Fibroblast of skin of right biceps (primary cell): ENCODE measurements at places on chromosomes 13 and 19.

DNA sequence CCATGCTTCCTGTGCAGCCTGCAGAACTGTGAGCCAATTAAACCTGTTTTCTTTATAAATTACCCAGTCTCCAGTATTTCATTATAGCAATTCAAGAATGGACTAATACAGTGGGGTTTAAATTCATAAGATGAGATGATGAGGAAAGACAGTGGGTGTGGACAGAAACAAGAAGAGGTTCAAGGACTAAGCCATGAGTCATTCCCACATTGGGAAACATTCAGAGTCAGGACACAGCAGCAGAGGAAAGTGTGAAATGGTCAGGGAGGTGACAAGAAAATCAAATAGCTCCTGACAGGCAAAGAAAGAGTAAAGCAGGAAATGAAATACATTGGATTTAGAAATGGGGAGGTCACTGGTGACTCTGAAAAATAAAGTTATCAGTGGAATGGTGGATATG is 9.1 kb downstream of the ZNF841 start:
- DNase-seq = no peak

DNA sequence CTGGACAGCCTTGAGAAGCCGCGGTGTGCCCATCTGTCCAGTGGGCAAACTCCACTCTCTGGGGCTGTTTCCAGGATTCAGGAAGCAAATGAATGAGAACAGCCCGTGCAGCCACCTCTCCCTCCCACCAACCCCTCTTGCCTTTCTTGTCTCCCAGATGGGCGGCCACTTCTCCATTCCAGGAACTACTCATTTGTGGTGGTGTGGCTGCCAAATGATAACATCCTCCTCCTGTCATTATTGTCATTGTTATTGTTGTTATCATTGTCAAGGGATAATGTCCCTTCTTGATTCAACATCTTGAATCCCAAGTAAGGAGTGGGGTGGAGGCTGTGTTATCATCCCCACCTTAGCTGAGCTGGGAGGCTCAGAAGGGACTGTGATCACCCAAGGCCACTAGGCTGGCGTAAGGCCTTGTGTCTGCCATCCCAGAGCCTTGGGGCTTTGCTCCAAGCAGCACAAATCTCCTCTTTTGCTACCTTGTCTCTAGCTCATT is 1.6 kb downstream of the DNM2 start:
- DNase-seq = no peak

- peak; percentile 17 for DNase-seq
Observed at GRCh38 chr13:31267126-31267784, 67.5 kb downstream of the B3GLCT start.

- peak; percentile 42 for DNase-seq
Observed at GRCh38 chr19:18173054-18173571, 500 bp upstream of the IFI30 start.

DNA sequence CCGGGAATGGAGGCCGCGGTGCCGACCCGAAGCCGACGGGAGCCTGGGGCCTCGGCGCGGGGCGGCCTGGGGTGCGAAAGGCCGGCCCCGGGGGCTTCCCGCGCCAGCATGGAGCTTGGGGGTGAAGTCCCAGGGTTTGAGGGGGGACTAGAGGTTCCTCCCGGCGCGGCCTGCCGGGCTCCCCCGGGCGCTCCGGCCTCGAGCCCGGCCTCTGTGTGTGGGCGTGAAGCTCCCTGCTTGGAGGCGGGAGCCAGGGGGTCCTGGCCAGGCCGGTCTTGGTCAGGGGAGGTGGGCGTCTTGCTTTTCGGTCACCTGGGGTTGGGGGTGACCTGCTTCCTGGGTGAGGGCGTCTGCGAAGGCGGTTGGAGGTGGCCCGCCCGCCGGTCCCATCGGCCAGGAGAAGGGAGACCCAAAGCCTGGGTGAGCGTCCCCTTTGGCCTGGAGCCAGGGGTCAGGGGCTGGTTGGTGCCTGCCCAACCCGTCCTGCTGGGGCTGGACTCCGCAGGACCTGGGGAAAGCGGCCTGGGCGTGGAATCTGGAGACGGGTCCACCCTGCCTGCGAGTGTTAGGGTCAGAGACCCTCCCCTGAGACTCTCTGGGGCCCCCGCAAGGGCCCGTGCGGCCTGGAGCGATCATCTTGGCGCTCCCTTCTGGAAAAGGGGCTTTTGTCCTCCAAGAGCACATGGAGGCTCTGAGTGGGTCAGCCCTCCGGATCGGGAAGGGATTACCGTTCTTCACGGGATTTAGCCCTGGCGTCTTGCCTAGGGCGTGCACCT is 535 bp downstream of the BSG start:
- DNase-seq = peak; percentile 48

DNA sequence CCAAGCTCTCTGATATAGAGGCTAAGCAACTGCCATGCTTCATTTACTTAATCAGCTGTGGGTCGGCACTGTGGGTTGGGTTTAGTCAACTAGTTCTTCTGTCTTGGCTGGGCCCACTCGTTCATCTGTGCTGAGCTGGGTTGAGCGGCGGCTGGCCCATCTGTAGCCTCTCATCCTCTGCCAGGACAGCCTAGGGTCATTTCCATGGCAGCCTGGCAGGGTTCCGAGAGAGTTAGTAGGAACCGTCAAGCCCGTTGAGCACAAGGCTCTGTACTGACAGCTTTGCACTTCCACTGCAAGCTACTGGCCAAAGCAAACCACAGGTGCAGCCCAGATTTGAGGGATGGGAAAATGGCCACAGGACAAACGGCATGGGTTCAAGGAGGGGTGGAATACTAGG is 6.6 kb upstream of the ZNF835 start:
- no peak for DNase-seq

DNA sequence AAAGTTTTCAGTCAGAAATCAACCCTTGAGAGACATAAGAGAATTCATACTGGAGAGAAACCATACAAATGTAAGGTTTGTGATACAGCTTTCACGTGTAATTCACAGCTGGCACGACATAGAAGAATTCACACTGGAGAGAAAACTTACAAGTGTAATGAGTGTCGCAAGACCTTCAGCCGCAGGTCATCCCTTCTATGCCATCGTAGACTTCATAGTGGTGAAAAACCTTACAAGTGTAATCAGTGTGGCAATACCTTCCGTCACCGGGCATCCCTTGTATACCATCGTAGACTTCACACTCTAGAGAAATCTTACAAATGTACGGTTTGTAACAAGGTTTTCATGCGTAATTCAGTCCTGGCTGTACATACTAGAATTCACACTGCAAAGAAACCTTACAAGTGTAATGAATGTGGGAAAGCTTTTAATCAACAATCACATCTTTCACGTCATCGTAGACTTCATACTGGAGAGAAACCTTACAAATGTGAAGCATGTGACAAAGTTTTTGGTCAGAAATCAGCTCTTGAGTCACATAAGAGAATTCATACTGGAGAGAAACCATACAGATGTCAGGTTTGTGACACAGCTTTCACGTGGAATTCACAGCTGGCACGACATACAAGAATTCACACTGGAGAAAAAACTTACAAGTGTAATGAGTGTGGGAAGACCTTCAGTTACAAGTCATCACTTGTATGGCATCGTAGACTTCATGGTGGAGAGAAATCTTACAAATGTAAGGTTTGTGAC is 15.7 kb upstream of the ZNF701 start:
- no peak for DNase-seq

- DNase-seq = no peak
Observed at GRCh38 chr13:45885194-45885593, 33.6 kb upstream of the SIAH3 start.

- no peak for DNase-seq
Observed at GRCh38 chr13:48715977-48716376, 62.2 kb downstream of the CYSLTR2 start.

- no peak for DNase-seq
Observed at GRCh38 chr13:65926750-65927171, 1303.4 kb downstream of the PCDH9 start.

DNA sequence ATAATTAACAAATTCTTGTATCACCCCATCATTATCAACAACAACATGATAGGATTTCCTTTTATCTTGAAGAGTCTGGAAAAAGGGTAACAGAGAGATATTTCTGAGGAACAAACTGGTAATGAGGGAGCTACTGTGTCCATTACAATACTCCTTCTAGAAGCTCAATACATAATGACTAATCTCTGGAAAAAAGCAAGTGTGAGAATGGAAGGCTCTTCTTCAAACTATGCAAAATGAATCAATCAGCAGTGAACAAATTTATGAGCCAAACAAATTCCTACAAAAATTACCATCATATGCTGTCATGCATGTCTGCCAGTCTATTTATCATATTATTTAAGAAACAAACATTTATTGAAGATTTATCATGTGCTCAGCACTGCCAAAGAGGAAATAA is 30.0 kb upstream of the USPL1 start:
- no peak for DNase-seq

DNA sequence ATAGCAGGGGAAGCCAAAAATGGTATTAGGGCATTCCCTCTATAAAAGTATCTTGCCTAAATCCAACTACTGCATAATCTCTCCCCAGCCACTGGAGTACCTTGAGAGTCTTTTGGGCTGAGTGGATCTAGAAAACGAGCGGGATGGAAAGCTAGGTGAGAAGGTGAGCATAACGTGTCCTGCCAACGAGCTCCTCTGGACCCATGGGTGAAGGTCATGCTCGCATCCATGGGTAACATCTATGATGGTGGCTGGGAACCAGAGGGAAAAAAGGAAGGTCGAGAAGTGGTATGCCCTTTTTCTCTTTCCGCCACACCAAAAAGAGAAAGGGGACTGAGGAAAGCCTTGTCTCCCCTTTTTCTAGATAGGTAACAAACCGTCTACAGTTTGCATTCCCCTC is 63.0 kb downstream of the ZNF208 start:
- DNase-seq = no peak

DNA sequence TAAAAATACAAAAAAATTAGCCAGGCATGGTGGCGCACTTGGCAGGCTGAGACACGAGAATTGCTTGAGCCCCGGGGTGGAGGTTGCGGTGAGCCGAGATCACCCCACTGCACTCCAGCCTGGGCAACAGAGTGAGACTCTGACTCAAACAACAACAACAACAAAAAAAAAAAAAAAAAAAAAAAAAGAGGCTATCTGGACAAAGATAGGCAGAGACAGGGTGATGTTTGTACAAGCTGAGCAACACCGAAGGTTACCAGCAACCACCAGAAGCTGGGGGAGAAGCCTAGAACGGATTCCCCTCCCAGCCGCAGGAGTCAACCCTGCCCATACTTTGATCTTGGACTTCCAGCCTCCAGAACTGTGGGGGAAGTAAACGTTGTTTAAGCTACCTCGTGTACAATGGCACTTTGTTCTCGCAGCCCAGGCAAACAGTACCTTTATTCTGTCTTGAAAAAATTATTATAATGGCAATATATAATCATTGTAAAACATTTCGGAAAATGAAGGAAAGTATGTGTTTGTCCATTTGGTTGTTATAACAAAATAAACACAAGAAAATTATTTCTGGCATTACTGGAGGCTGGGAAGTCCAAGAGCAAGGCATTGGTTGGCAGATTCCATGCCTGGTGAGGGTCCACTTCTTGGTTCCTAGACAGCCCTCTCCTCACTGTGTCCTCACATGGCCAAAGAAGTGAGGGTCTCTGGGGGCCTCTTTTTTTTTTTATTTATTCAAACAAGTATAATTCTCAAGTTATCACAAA is 39.8 kb upstream of the LATS2 start:
- no peak for DNase-seq

GRCh38 chr13:22009500-22009899 is 338.6 kb downstream of the FGF9 start:
- no peak for DNase-seq

DNA sequence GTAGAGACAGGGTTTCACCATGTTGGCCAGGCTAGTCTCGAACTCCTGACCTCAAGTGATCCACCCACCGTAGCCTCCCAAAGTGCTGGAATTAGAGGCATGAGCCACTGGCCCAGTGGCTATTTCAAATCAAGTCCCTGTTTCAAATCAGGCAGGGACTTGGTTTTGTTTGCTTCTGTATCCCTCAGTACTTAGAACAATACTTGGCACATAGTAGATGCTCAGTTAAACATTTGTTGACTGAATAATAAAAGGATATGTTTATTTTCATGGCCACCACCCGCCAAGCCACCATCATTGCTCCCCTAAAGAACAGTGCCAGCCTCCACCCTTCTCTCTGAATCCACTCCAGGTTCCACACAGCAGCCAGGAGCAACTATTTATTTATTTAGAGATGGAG is 4.2 kb downstream of the RPS28 start:
- no peak for DNase-seq

GRCh38 chr19:49272204-49272603 is 52.8 kb downstream of the SLC6A16 start:
- peak; percentile 61 for DNase-seq

- DNase-seq = no peak
Observed at GRCh38 chr13:106098778-106099177, 436.7 kb downstream of the EFNB2 start.
